Thymus (tissue), 14 donors: ENCODE measurements at places on chromosomes 5 and 9. TPM values are rescaled to one million over a fixed set of nuclear protein-coding genes. Genes with fewer than 3 reads are reported as not detected.

Gene RLN1
- 1.3 TPM for polyA plus RNA-seq

- no peak for DNase-seq
These were observed 1079.9 kb upstream of the ACO1 start for GRCh38 chr9:31304576-31304975.

Gene IL31RA
- 2.9 TPM for polyA plus RNA-seq

- DNase-seq: no peak
These were observed 364.7 kb upstream of the CD180 start for GRCh38 chr5:67561151-67561932.
